ENCODE measurements at places on chromosomes 6 and 20. TPM values are rescaled to one million over a fixed set of nuclear protein-coding genes. Genes with fewer than 3 reads are reported as not detected.

DNA sequence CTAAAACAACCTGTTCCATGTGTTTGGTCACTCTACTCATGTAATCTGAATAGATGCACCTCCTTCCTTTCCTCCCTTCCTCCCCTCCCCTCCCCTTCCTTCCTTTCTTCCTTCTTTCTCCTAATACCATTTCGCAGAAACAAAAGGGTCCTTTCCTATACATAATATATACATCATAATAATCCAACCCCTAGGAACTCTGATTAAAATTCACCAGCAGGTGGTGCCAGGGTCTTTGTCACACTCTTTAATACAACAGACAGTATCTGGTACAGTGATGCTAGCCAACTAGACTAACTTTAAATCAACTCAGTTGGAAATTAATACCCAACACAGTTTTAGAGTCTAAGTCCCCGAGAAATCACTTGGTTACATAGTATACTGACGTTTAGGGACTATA is 181.2 kb upstream of the SHLD1 start:
- no peaks in the 10 kb centered on the region for H3K4me1 ChIP-seq
- DNase-seq = no peak
- H3K36me3 ChIP-seq = peaks cover 2% of the 10 kb centered on the region
- no peak overlapping the region for H3K4me3 ChIP-seq
- H3K27me3 ChIP-seq = no peaks in the 10 kb centered on the region

GRCh38 chr6:38078671-38079070 is 259.1 kb downstream of the ZFAND3 start:
- peaks cover 8% of the 10 kb centered on the region for H3K4me1 ChIP-seq
- DNase-seq = no peak
- no peak overlapping the region for H3K4me3 ChIP-seq
- no peaks in the 10 kb centered on the region for H3K36me3 ChIP-seq

- no peak overlapping the region for H3K27ac ChIP-seq
- no peaks in the 10 kb centered on the region for H3K36me3 ChIP-seq
- H3K4me3 ChIP-seq = no peak overlapping the region
- no peaks in the 10 kb centered on the region for H3K4me1 ChIP-seq
- DNase-seq = no peak
Measured at GRCh38 chr6:94511502-94512088, 1065.7 kb upstream of the MANEA start.

DNA sequence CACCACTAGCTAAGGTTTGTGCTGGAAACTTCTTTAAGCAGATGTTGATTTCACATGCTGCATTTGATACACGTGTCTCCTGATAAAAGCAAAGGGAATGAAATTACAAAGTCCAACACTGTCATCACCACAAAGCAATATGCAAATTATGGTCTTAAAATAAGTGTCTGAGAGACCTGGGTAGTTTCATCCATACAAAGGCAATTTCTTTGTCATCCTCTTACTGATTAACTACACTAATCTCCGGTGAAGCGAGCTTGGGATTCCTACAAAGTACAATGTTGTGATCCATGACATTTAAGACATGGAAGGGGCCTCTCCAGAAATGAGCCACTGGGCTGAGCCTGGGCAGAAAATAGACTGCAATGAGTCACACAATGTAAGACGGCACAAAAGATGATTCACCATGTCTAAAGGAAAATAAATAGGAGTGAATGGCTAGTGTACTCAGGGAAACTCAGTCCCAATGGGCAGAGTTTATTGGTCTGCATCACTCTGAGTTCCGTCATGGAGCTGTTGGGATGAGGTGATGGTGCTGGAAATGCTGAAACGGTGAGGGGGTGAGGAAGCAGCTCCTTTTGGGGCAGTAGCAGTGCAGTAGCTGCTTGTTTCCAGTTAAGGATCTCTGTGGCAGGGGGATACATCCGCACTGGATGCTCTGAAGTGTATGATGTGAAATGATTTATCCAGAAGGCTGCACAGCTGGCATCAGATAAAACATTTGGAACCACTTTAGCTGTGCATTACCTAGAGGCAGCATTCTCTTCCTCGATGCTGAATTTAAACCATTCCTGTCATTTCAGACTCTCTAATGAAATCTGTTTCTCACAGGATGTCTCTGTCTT is 103.3 kb downstream of the IBTK start:
- no peak overlapping the region for H3K4me3 ChIP-seq
- peak; percentile 81 for DNase-seq
- peaks cover 34% of the 10 kb centered on the region for H3K4me1 ChIP-seq
- H3K27me3 ChIP-seq = no peaks in the 10 kb centered on the region

GRCh38 chr6:133983099-133983939 is 30.3 kb downstream of the TBPL1 start:
- H3K27me3 ChIP-seq = no peaks in the 10 kb centered on the region
- H3K27ac ChIP-seq = no peak overlapping the region
- H3K36me3 ChIP-seq = no peaks in the 10 kb centered on the region
- no peak overlapping the region for H3K4me3 ChIP-seq
- H3K4me1 ChIP-seq = no peaks in the 10 kb centered on the region
- DNase-seq = no peak

GRCh38 chr6:144400321-144400720 is 115.2 kb downstream of the UTRN start:
- no peak for DNase-seq
- no peak overlapping the region for H3K4me3 ChIP-seq
- no peak overlapping the region for H3K27ac ChIP-seq

GRCh38 chr6:149111556-149112115 is 205.9 kb upstream of the TAB2 start:
- H3K36me3 ChIP-seq = no peaks in the 10 kb centered on the region
- H3K27ac ChIP-seq = no peak overlapping the region
- H3K27me3 ChIP-seq = no peaks in the 10 kb centered on the region
- H3K4me1 ChIP-seq = no peaks in the 10 kb centered on the region
- DNase-seq = no peak

GRCh38 chr6:155882527-155883333 is 427.1 kb upstream of the NOX3 start:
- no peak overlapping the region for H3K27ac ChIP-seq
- no peaks in the 10 kb centered on the region for H3K4me1 ChIP-seq
- no peaks in the 10 kb centered on the region for H3K27me3 ChIP-seq
- DNase-seq = no peak

DNA sequence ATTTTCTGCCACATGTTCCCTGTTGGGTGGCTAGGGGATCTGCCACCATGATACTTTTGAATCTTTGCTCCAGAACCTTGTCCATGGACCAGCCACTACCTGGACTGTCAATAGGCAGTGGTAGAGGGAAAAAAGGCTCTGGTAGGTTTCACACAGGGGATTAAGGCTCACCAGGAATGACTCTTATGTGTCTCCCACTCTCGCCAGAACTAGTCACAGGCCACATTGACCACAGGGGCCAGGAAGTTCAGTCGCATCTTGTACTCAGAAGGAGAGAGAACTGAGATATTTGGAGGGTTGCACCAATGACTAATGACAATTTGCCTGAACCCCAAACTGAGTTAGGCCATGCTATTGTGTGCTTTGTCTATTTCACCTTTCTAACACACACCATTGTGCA is 23.6 kb upstream of the APCDD1L start:
- no peaks in the 10 kb centered on the region for H3K4me1 ChIP-seq
- no peak overlapping the region for H3K27ac ChIP-seq
- H3K4me3 ChIP-seq = no peak overlapping the region
- no peaks in the 10 kb centered on the region for H3K36me3 ChIP-seq
- H3K27me3 ChIP-seq = no peaks in the 10 kb centered on the region

Gene MUC21
- total RNA-seq = not detected

Gene FILIP1
- total RNA-seq = not detected

Gene IL20RA
- total RNA-seq = 0.65 TPM
